ENCODE measurements at places on chromosomes 11 and 22.
A peak's percentile ranks its signal among the peaks of the same experiment; 100 is the strongest.

GRCh38 chr11:15795378-15795777, 561.0 kb downstream of the SOX6 start:
- DNase-seq, result no peak

DNA sequence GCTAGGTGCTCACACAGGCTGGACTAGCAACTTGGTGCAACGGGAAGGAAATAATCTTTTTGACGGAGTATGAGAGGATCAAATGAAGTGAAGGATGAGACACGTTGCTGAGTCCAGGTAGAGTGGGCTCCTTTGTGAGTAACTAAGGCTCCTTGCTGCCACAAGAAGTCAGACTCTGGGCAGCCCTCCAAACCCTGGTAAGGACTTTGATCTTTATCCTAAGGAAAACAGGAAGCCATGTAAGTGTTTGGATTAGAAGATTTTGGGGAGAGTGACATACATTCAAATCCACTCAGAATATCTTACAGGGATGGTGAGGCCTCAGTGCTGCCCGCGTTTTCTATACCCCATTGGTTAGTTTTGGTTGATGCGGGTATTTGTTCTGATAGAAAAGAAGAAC, 155.9 kb upstream of the RAG2 start:
- DNase-seq, result no peak

DNA sequence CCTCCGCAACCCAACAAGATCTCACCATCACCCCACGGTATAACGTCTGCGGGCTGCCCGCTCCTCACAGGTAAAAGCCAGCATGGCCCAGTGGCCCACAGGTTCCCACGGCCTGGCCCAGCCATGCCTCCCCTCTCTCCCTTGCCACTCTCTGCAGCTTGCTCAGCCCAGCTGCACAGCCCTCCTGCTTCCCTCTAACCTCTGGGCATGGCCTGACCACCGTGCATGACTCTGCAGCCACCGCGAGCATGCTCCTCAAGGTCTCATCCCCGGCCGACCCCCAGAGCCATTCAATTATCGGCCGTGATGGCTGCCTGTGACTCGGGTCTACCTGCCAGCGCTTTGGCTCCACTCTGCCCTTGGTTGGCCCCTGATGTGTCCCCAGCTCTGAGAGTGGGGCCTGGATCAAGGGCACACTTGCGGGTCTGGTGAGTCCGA, 185.5 kb downstream of the CTTN start:
- DNase-seq, result no peak

DNA sequence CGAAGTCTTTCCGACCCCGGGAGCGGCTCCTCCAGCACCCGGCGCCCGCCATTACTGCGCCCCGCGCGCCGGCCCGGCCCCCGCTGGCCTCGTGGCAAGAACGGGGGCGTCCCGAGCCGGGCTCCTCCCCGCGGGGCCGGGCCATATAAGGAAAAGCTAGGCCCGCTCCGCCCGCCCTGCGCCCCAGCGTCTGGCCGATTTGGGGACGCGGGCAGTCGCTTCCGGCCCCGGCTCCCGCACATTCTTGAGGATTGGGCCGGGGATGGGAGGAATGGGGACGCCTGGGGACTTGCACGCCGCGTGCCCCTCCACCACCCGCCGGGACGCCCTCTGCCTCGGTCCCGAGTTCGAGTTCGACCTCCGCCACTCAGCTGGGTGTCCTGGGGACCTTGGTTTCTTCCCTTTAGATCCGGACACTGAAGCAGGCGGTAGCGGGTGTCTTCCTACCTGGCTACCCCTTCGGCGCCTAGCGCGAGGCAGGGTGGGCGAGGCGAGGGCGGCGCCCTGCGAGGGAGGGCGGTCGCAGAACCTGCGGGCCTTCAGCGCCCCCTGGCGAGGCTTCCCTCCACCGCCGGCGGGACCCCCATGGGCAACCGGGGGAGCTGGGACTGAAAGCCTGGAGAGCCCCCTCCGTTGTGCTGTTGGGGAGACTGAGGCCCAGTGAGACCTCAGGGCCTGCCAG, 3.8 kb downstream of the SMTN start:
- peak; percentile 89 for DNase-seq

GRCh38 chr11:75024068-75024449, 35.3 kb downstream of the NEU3 start:
- no peak for DNase-seq

DNA sequence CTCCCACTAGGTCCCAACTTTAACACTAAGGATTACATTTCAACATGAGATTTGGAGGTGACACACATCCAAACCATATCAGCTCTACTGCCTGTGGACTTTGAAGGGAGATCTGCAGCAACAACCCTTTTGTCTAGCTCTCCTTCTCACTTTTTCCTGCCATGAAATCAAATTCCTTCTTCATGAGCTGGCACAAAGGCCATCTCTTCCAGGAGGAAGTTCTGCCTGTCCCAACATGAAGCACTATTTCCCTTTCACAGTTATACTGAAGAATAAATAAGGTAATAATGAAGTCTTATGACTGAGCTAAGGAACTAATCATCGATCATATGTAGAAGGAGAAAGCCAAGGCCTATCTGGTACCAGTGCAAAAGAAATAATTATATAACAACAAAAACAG, 253.5 kb upstream of the TENM4 start:
- DNase-seq, result no peak

DNA sequence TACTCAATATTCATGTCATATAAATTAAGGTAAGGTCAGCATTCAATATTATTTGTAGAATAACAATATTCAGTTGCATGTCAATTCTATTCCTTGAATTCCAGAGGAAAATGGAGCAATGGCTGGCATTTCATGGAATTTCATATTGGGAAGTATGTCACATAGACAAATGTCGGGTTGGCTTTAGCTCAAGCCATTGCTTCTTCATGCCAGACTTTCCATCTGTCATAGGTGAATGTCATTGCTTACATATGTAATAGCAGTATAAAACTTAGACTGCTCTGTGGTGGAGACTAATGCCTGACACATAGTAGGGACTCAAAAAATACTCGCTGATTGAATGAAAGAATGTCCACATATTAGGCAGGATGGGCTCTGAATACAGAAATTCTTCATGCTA, 509.6 kb upstream of the CHORDC1 start:
- no peak for DNase-seq

DNA sequence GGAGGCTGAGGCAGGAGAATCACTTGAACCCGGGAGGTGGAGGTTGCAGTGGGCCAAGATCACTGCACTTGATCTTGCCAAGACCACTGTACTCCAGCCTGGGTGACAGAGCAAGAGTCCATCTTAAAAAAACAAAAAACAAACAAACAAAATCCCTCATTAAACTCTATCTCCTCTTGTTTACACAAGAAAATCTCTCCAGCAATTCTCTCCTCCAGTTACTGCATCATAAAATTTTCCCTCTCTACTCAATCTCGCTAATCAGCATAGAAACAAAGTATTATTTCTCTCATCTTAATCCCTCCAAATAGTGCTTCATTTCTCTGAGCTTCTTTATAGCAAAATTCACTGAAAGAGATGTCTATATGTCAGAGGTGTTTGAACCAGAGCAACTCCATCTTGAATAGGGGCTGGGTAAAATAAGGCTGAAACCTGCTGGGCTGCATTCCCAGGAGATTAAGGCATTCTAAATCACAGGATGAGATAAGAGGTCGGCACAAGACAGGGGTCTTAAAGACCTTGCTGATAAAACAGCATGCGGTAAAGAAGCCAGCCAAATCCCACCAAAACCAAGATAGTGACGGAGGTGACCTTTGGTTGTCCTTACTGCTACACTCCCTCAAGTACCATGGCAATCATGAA, 19.8 kb downstream of the MTMR2 start:
- DNase-seq, result no peak

GRCh38 chr11:124751391-124751740, 689 bp downstream of the VSIG2 start:
- no peak for DNase-seq

- no peak for DNase-seq
Measured at GRCh38 chr11:117959438-117960149, 26.6 kb upstream of the IL10RA start.

GRCh38 chr11:57359896-57360690, 20.9 kb downstream of the PRG3 start:
- no peak for DNase-seq

DNA sequence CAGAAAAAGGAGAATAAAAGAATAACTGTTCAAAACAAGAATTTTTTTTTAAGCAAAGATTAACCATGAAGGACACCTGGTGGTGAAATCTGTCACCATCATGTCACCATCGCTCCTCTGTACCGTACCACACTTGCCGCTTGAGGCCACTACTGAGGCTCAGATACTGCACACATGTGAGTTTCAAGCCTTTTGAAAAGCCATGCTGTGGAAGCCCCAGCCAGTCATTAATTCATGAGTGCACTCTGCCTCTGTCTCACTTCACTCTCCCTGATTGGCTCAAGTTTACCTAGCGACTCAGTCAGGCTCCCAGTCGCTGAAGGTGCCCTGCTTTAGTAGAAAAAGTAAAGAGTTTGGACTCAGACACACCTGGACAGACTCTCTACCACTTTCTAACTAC, 6.6 kb upstream of the MS4A12 start:
- DNase-seq, result peak; percentile 10

DNA sequence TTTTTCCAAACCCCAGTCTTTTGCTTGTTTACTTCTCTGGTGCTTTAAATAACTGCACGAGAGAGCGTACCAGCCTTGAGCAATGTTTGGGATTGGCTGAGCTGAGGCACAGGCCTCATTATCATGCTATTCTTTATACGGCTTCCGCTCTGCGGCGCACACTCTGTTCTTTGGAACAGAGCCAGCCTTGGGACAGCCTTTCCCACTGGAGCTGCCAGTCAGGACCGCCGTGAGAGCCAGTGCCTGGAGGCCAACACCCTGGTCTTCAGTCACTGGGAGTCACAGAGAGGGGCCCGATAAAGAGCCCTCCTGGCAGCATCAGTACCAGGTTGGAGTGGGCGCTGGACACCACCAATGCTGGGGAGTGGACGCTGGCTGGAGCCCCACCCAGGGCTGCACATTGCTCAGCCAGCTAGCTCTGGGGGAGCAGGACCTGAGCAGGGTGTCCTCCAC, 125.6 kb downstream of the BCR start:
- DNase-seq, result no peak

GRCh38 chr11:17719028-17719937, at the start of gene MYOD1:
MYOD1 (plus strand) TSS chr11:17719571; CDS start chr11:17719783, 212 bp downstream.
- no peak for DNase-seq

GRCh38 chr11:72406540-72407527, 27.5 kb downstream of the CLPB start:
- DNase-seq, result no peak

GRCh38 chr22:28154861-28155260, 235.8 kb upstream of the PITPNB start:
- no peak for DNase-seq

- DNase-seq, result no peak
Measured at GRCh38 chr11:58392746-58393145, 13.9 kb downstream of the OR5B3 start.

DNA sequence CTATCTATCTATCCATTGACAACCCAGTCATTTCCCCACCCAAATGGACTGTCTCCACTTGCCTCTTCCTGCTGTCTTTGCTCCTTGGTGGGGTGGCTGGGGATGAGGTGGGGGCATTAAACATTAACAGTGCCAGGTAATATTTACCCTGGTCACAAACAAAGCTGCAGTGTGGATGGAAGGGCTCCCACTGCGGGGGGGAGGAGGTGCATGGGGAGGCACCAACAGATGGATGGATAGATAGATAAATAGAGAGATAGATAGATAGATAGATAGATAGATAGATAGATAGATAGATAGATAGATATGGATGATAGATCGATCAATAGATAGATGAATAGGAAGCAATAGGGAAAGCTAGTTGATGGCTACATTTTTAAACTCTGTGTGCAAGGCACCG, 2.3 kb upstream of the FXYD2 start:
- no peak for DNase-seq

GRCh38 chr11:46386674-46387073, 4.9 kb downstream of the CHRM4 start:
- DNase-seq, result no peak

- DNase-seq, result no peak
Measured at GRCh38 chr22:50443197-50443596, 31.6 kb downstream of the SBF1 start.

GRCh38 chr11:133898770-133899115, 53.4 kb upstream of the SPATA19 start:
- no peak for DNase-seq

- peak; percentile 3 for DNase-seq
Measured at GRCh38 chr11:74714904-74715303, 16.3 kb downstream of the CHRDL2 start.

GRCh38 chr11:2555336-2555735, 110.5 kb downstream of the KCNQ1 start:
- DNase-seq, result no peak

- no peak for DNase-seq
Measured at GRCh38 chr11:79544361-79544760, 103.5 kb upstream of the TENM4 start.

- DNase-seq, result peak; percentile 43
Measured at GRCh38 chr22:31637891-31638618, 24.0 kb downstream of the PISD start.

- DNase-seq, result peak; percentile 58
Measured at GRCh38 chr22:39097098-39098020, at the start of gene APOBEC3H. APOBEC3H (plus strand) TSS chr22:39097244; CDS start chr22:39100279, 3,035 bp downstream.

DNA sequence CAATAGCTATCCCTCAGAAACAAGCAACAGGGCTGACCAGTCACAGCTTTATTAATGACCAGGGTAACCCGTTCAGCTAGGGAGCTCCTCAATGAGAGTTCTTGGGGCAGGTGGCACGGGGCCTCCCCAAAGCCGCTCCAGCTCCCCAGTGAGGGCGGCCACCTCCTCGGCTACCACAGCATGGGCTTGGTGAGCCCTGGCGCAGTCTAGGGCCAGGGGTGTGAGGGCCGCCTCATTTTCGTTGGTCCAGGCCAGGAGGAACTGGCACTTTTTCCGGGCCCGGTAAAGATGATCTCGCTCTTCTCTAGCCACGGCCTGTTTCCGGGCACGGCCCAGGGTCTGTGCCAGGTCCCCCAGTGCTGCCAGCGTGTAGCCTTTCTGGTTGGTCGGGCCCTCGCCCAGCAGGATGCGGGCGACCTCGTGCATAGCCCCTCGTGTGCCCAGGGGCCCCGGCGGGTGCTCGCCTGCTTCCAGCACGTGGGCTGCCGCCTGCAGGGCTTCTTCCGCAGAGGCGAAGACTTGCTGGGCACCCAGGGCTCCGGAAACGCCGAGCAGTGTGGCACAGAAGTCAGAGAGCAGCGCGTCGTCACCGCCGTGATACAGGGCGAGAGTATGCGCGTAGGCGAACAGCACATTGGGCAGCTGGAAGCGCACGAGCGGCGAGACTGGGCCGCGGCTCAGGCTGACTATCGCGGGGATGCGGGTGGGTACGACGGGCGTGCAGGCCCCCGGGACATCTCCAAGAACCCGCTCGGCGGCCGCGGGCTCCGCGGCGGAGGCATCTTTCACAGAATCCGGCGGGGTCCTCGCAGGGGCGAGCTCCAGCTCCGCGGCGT, 913 bp downstream of the ZNHIT2 start:
- peak; percentile 75 for DNase-seq

- DNase-seq, result no peak
Measured at GRCh38 chr11:131884461-131885073, 514.2 kb downstream of the NTM start.

Data from activated CD4-positive, alpha-beta T cell treated with anti-CD3 and anti-CD28 coated beads, Interleukin-2, amount 50 U/mL, for 16 hours (primary cell).